ENCODE measurements at places on chromosomes 3 and 15. TPM values are rescaled to one million over a fixed set of nuclear protein-coding genes. Genes with fewer than 3 reads are reported as not detected.

- DNase-seq, result no peak
Observed at GRCh38 chr15:64146041-64146440, 5.5 kb upstream of the SNX22 start.

GRCh38 chr3:38268087-38268486 is 2.5 kb downstream of the SLC22A13 start:
- no peak for DNase-seq

SERPINI2 gene
- not detected for polyA plus RNA-seq

ALDH1A2 gene
- polyA plus RNA-seq, result 0.59 TPM

GRCh38 chr3:111538681-111539083 is 3.3 kb upstream of the CD96 start:
- DNase-seq, result no peak

GRCh38 chr15:39124155-39124552 is 456.7 kb upstream of the THBS1 start:
- DNase-seq, result no peak

GRCh38 chr15:83435782-83436181 is 11.4 kb upstream of the SH3GL3 start:
- DNase-seq, result no peak

SH2D7 gene
- not detected for polyA plus RNA-seq

- no peak for DNase-seq
Observed at GRCh38 chr3:156691920-156692319, 17.5 kb downstream of the TIPARP start.

DNA sequence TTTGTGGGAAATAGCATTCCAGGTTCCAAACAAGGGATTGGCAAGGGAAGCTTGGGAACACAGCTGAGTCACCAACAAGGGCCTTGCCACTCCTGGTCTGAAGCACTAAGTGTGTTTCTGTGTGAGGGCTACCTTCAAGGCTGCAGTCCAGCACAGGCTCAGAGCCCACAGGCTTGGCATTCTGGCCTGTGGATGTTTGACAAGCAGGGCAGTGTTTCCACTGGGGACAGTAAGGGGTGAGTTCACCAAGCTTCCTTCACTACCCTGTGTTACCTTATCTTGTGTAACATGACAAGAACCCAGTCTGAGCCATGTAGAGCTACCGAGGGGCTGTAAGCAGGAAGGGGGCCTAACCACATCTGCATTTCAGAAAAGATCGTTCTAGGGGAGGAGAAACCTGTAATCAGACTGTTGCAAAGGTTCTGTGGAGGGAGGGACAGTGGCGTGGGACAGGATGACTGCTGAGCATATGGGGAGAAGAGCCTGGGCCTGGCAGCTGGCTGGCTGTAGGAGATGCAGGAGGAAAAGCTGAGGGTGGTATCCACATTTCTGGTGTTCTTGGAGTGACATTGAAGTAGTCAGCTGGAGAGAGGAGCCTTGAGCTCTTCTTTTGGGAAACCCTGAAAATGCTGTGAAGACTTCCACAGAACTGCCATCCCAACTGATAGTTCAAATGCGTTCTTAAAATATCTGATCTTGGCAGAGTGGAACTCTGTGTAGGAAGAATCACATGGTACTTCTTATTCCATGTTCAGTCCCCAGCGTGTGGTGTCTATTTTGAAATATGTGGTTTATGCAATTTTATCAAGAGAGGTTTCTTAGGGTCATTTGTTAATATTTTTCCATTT is 61.3 kb downstream of the CTDSPL start:
- no peak for DNase-seq

GRCh38 chr15:67399925-67400324 is 121.0 kb upstream of the C15orf61 start:
- no peak for DNase-seq

DNA sequence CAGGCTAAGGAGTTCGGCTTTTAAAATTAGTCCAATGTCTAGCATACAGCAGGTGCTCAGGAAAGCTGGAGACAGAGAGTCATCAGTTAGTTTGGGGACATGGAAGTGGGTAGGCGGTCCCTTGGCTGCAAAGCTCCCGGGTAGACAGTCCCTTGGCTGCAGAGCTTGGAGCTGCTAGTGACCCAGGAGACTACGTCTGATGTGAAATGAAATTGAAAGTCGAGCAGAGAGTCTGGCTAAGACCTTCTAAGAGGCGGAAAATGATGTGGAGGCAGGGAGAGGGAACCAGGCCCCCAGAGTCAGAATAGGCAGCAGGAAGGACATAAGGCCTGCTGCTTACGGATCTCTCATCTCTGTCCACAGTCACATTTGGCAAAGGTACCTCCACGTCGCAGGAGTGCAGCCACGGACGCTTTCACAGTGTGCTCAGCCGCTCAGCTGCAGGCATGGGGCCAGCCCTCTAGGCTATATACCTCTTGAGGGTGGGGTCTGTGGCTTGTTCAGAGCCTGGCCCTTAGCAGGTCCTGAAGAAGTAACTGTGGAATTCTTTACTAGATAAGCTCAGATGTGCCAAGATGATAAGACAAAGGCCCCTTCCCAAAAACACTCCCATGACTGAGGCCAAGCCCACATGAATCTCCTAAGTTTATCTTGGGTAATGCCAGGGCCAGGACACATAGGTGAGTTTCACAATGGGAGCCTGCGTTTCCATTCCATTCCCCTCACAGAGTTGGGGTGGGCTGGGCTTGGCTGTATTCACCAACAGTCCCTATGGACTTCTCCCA is 131.7 kb downstream of the XXYLT1 start:
- DNase-seq, result no peak

GRCh38 chr3:145620486-145620885 is 540.5 kb downstream of the PLOD2 start:
- DNase-seq, result no peak

GOLGA8G gene
- not detected for polyA plus RNA-seq
